ENCODE measurements at places on chromosomes 7 and 10.

- DNase-seq, result no peak
Observed at GRCh38 chr7:131454498-131454897, 101.9 kb downstream of the PODXL start.

DNA sequence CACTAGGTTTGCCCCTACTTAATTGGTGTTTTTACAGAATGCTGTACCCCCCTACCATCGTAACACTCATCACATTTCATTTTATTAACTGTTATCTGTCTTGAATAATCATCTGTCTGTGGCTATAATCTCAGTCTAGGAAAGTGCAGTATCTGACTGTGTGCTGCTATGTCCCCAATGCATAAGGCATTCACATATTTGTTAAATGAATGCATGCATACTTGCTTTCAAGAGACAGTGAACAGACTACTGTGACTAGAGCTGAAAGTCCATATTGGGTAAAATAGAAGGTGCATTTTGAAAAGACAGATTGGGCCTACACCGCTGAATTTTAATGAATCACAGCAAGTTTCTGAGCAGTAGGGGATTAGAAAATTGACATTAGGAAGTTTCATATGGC is 112.3 kb downstream of the ARHGAP12 start:
- DNase-seq, result no peak

- no peak for DNase-seq
Observed at GRCh38 chr10:44557596-44558191, 172.8 kb upstream of the CXCL12 start.

GRCh38 chr10:100728928-100729861 is 16.2 kb upstream of the PAX2 start:
- DNase-seq, result peak; percentile 28

DNA sequence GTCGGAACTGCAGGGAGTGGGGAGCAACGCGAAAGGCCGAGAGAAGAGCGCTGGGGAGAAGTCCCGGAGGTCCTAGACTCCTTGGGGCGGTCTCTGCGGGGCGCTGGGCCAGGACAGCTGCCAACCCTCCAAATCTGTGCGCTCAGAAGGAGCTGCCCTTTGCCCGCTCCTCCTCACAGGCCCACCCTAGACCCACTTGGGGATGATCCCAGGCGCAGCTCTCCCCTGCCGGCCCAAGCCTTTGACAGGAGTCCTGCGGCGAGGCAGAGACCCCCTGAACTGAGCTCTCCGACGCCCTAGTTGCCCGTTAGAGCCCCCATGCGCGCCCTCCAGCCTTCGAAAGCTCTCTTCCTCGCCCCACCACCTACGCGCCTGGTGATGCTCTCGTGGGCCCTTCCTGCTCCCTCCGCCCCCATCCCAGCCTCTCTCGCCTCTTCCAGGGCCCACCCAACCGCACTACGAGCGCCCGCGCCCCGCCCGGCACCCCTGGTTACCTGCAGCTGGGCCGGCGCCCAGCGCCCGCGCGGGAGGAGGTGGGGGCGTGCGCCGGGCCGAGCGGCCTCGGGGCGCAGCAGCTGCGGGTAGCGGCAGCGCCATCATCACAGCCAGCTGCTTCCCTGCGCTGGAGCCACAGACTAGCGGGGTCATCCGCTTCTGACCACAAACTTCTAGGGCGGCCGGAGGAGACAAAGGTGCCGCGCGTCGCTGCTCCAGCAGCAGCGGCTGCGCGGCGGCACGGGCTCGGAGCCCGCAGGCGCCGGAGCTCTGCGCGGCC is 353.4 kb downstream of the DNAJB6 start:
- DNase-seq, result no peak

- DNase-seq, result no peak
Observed at GRCh38 chr10:123488436-123488835, 177.7 kb upstream of the GPR26 start.

- DNase-seq, result no peak
Observed at GRCh38 chr7:150361402-150361801, 7.2 kb upstream of the REPIN1 start.

DNA sequence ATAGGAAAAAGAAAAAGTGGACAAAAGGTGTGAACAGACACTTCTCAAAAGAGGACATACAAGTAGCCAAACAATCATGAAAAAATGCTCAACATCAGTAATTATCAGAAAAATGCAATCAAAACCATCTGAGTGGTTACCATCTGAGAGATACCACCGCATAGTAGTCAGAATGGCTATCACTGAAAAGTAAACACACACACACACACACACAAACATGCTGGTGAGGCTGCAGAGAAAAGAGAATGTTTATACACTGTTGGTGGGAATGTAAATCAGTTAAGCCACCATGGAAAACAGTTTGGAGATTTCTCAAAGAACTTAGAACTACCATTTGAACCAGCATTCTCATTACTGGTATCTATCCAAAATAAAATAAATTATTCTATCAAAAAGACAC is 145.7 kb downstream of the CYP26A1 start:
- no peak for DNase-seq

- DNase-seq, result no peak
Observed at GRCh38 chr10:52400562-52400961, 86.5 kb downstream of the DKK1 start.

- no peak for DNase-seq
Observed at GRCh38 chr10:30917789-30918188, 113.9 kb downstream of the ZNF438 start.

DNA sequence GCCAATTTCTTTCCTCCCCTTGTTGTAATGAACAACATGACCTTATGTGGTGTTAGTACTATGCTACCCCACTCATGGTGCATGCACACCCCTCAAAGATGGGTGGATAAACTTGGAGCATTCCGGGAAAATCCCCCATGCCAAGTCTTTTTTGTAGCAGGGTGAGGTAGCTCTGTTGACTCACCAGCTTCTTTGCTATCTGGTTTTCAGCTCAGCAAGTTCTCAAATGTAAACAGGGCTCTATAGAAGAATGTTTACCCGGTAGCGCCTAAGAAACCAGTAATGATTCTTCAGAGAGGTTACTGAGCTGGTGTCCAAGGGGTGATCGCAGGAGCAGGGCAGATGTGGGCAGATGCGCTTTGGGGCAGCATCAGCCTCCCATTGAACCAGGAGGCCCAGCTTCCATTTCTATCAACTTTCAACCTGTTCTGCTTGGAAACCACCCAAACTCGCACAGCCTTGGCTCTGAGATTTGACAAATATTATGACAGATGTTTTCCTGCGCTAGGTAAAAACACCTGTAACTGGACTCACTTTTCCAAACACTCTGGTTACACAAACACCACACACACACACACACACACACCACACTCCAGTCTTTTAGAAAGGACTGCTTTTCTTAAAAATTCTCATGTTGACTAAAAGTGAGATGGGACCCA is 87.8 kb downstream of the ZRANB1 start:
- DNase-seq, result no peak

DNA sequence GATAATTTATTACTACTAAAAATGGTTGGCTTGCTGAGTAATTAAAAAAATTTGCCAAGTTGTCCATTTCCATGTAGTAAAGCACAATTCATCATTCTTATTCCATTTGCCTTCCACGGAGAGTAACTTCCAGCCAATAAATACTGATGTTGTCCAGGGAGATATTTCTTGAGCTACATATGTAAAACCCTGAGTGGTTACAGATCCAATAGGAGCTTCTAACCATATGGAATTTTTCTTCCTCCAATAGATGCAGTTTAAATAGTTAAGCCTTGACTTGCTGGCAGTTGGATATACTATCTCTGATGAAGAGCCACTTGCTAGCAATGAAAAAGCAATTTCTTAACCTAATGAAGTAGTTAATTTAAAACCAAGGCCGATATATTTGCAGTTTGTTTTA is 271.1 kb downstream of the PLXDC2 start:
- DNase-seq, result no peak

DNA sequence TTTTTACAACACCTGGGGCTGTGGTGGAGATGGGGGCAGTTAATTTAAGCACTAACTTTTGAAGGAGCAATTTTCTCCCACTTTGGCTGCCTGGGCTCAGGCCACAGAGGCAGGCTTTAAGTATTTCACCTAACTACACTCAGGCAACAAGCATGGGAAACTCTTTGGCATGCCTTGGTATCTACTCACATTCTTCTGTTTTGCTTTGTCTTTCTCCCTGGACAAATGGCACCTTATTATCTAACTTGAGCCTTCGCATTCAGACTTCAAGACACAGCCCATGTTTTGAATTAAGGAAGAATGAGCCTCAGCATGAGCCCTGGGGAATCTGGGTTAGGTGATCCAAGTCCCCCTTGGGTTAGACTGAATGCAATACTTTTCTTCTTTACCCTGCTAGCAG is 31.8 kb upstream of the BMPER start:
- DNase-seq, result no peak

- no peak for DNase-seq
Observed at GRCh38 chr7:84490661-84491060, 296.1 kb upstream of the SEMA3A start.

DNA sequence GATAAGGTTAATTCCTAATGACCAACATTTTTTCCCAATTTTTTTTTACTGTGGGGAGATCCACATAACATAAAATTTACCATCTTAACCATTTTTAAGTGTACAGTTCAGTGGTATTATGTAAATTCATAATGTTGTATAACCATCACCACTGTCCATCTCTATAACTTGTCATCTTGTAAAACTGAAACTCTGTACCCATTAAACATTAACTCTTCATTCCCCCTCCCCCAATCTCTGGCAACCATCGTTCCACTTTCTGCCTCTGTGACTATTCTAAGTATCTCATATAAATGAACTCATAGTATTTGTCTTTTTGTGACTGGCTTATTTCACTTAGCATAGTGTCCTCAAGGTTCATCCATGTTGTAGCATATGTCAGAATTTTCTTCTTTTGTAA is 46.0 kb upstream of the HPS1 start:
- no peak for DNase-seq

GRCh38 chr7:143391462-143392404 is 10.6 kb downstream of the ZYX start:
- DNase-seq, result no peak

GRCh38 chr7:18958627-18959026 is 158.8 kb downstream of the TWIST1 start:
- DNase-seq, result no peak

GRCh38 chr7:79691074-79691473 is 237.6 kb upstream of the MAGI2 start:
- no peak for DNase-seq

DNA sequence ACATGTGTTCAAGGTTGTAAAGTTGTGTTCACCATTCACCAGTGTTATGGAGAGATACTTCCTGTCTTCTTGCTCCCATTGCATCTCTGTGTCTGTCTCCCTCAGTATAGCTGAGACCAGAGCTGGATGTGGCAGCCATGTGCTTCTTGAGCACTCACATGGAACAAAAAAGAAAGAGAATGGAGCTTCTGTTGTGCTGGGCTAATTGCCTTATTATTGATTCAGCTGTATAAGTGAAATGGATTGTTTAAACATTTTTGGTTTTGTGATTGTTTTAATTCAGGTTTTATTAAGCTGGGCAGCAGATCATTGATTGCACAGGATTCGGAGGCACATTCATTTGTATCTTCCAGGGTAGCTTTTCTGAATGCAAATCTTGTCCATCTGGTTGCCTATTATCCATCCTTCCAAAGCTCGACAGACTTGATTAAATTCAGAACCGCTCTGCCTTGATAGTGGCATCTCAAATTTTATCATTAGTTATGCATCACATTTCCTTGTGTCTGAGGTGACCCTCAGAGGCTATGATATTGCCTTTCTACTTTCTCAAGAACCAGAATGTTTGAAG is 119.9 kb downstream of the CCNY start:
- no peak for DNase-seq

DNA sequence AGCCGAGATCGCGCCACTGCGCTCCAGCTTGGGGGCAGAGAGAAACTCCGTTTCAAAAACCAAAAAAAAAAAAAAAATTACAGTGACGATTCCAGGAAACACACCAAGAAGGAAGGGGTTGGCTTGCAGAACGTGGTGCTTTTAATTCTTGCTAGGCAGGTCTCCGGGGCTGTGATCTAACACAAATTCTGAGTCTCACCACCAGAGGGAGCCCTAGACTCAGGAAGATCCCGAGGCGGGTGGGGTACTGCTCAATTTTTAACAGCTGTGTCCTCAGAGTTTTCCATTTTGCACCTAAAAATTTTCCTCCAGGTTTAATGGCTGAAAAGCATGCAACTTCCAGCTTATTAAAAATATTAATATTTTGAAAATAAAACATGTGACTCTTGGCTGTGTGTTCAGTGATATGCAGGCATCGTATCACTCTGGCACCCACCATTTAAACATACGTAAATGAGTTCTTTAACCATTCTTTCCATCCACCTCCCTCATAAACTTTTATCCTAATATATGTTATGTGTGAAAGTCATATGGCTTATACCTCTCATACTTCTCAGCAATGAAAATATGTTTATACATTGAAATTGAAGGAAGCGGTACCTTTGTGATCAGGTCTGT is 26.5 kb upstream of the NUB1 start:
- DNase-seq, result peak; percentile 68

DNA sequence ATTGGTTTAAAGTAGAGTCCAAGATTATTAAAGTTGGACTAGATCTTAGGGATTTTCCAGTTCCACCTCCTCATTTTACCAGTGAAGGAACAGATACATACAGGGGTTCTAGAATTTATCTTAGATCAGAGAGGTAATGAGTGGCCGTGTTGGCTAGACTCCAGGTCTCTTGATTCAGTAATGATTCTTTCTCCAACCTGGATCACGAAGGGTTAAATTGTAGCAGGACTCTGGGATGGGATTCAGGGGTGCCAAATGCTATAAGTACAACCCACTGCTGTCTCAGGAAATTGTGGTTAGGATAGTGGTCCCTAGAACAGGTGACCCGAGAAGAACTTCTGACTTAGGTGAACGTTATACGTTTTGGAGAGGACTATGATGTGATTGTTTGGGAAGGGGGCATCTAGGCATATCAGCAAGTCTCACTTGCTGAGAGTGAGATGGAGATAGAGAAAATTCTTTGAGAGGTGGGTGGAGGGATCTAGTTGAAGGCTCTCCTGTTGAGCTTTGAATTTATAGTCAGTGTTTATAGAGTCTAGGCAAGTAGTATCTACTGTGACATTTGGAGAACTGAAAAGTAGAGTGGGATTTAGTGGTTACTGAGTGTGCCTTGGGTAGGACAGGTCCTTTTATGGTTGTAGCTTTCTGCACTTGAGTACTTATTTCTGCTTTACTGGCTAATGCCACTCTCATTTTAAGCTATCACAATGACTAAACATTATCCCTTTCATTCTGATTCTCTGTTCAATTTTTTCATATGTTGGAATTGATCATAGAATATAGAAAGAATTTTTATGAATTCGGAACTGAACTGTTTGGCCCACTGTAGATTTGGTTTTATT is 58.3 kb downstream of the ST7 start:
- no peak for DNase-seq

DNA sequence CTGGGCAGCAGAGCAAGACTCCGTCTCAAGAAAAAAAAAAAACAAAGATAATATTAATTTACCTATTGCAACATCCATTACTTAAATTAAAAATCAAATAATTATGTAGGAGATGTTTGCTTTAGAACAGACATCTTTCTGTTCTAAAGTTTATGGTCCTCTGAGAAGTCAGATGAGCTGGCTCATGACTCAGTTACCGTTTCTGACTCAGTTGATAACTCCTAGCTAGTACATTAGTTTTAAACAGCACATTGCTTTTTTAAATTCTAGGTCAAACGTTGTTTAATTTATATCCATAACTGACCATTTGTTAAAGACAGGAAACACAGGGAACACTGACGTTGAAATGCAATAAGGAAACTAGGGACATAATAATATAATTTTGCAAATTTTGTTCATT is 162.7 kb downstream of the ETV1 start:
- DNase-seq, result no peak

GRCh38 chr10:12617191-12618175 is 268.1 kb downstream of the CAMK1D start:
- DNase-seq, result no peak

GRCh38 chr7:2849941-2850766 is 6.0 kb upstream of the GNA12 start:
- DNase-seq, result no peak

All from stimulated activated CD4-positive, alpha-beta T cell treated with anti-CD3 and anti-CD28 coated beads, Interleukin-1b, Interleukin-23, amount 100 ng/mL, for 48 hours (primary cell).